ENCODE measurements at places on chromosomes 4 and X. TPM values are rescaled to one million over a fixed set of nuclear protein-coding genes. Genes with fewer than 3 reads are reported as not detected.

- no peak for DNase-seq
Measured at GRCh38 chrX:148933881-148934280, 433.5 kb downstream of the AFF2 start.

- no peak for DNase-seq
Measured at GRCh38 chr4:2886161-2886560, 42.5 kb downstream of the ADD1 start.

GRCh38 chr4:150699599-150699998 is 117.6 kb downstream of the MAB21L2 start:
- DNase-seq, result peak; percentile 11

GRCh38 chr4:26022346-26023202 is 108.6 kb downstream of the SMIM20 start:
- DNase-seq, result peak; percentile 79

DNA sequence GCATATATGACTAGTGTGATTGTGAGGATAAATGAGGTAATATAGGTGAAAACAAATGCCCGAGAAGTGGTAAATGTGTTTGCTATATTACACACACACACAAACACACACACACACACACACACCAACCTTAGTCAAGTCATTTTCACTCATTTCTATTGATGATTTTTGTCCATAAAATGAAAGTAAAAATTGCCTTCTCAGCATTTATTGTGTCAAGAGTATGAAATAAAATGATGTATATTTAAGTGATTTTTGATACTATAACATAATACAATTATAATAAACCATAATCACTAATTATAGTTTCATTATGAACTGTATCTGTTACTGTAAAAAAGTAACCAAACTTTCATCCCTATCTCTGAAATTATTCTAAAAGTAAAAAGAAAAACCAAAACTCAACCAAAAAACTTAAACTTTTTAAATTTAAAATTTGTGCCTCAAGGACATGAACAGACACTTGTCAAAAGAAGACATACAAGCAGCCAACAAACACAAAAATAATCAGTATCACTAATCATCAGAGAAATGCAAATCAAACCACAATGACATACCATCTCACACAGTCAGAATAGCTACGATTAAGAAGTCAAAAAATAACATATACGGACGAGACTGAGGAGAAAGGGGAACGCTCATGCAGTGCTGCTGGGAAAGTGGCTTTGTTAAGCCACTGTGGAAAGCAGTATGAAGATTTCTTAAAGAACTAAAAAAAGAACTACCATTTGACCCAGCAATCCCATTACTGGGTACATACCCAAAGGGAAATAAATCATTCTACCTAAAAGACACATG is 601.0 kb downstream of the TMA16 start:
- no peak for DNase-seq

DNA sequence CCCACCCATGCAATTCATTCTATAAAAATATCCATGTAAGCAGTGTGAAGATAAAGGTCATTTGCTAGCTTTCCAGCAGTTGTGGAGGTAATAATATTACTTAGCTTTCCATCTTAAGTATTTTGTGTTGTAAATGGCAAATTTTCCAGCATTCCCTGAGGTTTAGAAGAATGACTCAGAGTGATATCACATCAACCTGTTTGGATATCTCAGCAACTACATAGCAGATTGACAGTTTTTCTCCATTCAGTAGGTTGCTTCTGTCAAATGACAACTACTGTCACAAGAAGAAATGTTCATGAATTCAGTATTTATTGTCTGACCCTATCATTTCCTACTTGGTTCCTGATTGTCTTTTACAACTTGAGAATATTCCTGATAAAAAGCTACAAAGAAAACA is 434.9 kb upstream of the GALNTL6 start:
- peak; percentile 2 for DNase-seq

DNA sequence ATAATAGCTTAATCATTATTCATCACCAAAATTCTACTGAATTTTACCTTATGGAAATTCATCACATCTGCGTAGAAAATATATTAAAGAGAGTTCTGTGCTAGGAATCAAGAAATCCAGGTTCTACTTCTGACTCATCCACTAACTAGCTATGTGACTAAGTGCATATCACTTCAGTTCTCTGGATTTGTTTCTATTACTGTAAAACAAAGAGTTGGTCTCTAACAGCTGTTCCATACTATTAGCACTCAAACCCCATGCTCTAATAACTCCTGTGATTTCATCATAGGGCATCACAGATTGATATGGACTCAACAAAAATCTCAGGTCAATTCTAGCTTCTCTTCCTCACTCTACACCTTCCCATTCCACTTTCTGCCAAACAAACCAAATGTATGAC is 572.0 kb downstream of the INPP4B start:
- peak; percentile 91 for DNase-seq

GRCh38 chrX:9786798-9787635 is 788 bp downstream of the SHROOM2 start:
- DNase-seq, result no peak

DNA sequence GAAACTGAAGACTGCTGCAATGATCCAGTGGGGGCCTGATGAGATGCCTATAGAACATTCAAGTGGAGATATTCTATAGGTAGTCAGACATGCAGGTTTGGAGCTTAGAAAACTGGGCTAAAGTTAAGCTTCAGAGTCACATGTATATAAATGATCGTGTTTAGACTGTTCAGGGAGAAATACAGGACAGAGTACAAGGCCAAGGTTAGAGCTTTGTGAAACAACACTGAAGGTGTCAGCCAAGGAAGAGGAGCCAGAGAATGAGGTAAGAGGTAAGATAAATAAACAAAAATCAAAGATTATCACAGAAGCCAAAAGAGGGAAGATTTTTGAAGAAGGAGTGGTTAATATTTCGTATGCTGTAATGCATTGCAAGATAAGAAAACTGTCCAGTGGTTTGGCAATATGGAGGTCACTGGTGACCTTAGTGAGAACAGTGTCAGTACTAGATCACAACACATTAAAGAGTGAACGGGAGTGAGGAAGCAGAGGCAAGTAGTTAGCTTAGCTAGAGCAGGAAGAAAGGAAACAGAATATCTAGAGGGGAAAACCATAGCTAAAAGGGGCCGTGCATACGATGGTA is 58.0 kb upstream of the KLHL13 start:
- no peak for DNase-seq

Gene TDO2
- total RNA-seq, result 14.4 TPM

DNA sequence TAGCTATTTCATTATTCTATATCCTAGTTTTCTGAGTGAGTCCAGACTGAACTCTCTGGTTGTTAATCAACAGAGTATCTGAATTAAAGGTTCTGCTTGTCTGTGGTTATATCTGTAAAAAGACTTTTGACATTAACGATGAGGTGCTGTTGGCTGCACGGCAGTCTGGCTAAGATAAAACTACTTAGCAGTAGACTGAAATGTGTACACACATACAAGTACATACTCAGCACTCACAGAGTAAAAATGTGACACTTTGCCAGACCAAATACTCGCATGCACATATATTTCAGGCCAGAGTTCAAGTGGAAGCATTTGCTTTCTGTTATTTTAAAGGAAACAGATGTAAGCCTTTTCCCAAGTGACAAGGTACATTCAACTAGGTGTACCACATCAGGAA is 80.5 kb downstream of the PRDM5 start:
- DNase-seq, result peak; percentile 85

DNA sequence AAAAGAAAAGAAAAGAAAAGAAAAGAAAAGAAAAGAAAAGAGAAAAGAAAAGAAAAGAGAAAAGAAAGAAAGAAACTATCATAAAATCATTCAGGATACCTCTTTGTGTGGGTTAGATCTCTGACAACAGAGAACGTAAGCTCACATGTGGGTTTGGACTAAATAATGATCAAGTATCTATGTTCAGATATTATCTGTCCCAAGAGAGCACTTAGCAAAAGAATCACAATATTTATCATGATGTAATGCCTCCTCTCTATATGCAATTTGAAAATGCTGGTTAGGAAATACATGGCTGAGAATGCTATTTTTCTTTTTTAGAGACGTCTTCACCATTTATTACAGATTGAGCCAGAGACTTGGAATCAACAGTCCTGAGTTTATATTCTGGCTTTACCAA is 191.3 kb downstream of the KCNIP4 start:
- peak; percentile 8 for DNase-seq

Gene CENPVL2
- total RNA-seq, result not detected

All from fibroblast of lung (primary cell).